Stimulated activated CD8-positive, alpha-beta memory T cell treated with anti-CD3 and anti-CD28 coated beads, Interleukin-4, amount 100 ng/mL, for 4 hours (primary cell): ENCODE measurements at places on chromosomes 4 and X.
A peak's percentile ranks its signal among the peaks of the same experiment; 100 is the strongest.

GRCh38 chrX:38287674-38288073, 39.6 kb downstream of the RPGR start:
- no peak for DNase-seq

GRCh38 chr4:74402692-74403456, 37.9 kb downstream of the EREG start:
- no peak for DNase-seq

- DNase-seq: no peak
Observed at GRCh38 chr4:7361280-7361895, 73.3 kb downstream of the PSAPL1 start.

- no peak for DNase-seq
Observed at GRCh38 chr4:184331268-184331995, 113.8 kb upstream of the ENPP6 start.

DNA sequence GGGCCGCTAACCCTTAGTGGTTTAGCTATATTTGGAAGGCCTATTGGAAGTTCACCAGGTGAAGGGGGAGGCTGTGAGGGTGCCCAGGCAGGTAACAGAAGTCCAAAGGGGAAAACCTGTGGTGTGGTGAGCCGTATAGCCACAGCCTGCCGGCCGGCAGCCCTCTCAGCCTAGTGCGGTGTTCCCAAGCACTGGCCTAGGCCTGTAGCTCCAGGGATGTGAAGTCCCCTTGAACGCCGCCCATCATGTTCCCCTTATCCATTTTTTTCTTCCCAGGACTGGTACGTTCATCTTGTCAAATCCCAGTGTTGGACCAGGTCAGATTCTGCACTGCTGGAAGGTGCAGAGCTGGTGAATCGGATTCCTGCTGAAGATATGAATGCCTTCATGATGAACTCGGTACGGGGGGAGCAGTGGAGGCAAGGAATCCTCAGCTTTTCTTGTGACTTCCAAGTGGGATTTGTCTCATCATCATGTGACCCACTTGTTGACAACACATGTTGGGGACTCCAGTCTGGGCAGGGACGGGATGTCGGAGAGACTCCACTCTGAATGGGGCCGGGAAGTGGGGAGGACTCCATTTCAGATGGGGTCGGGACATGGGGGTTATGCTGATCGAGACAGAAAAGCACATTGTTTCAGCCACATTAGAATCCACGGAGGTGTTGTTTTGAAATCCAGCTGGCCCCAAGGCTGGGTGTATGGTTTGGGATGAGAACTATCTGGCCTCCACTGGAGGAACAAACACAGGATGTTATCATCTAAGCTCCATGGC, 39.2 kb upstream of the MSANTD1 start:
- DNase-seq: no peak

GRCh38 chrX:47313056-47313455, 57.3 kb upstream of the ZNF157 start:
- DNase-seq: no peak

- no peak for DNase-seq
Observed at GRCh38 chrX:118459494-118459893, 36.1 kb upstream of the DOCK11 start.

GRCh38 chr4:53706422-53707032, 115.2 kb upstream of the LNX1 start:
- no peak for DNase-seq

DNA sequence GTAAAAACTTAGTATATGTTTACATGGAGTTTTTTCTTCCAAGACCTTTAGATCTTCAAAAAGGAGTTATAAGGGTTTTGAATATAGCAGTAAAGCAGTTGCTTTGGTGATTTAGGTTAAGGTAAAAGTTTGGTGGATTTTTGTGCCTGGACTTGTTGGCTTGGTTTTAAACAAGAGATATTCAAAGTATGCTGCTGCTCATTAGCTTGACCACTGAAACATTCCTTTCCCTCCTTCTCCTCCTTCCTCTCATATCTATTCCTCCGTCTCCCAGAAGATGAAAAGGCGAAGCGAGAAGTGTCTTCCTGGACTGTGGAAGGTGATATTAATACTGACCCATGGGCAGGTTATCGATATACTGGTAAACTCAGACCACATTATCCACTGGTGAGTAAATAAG, 38.4 kb downstream of the METAP1 start:
- no peak for DNase-seq

- DNase-seq: peak; percentile 26
Observed at GRCh38 chr4:123398853-123399626, 2.4 kb downstream of the SPRY1 start.

- DNase-seq: no peak
Observed at GRCh38 chr4:119984996-119985395, 81.7 kb downstream of the MAD2L1 start.

DNA sequence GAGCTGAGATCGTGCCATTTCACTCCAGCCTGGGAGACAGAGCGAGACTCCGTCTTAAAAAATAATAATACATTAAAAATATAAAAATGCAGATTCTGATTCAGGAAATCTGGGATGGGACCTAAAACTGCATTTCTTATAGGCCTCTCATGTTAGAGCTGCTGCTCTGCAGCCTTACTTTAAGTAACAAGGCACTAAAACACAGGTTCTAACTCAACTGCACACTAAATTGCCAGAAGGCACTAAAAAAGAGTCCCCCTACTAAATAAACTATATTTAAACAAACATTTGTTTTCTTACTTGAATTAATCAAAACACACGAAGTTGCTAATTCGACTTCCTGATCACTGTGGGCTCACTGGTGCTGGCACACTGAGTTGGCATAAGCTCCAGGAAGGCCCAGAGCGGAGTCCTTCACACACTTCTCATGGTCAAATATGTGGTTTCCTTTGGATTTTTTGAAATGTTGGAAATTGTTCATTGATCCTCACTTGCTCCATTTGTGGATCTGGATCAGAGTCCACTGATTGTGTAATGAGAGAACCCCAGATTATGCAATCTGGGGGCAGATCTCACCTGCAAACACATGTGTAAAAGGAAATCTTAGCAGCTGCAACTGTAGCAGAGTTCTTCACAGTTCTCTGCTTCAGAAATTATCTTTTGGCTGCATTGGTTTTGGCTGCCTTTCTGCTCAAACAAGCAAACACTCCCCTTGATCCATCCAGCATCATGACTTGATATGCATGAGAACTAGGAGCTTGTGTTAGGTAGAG, 59.3 kb downstream of the AFF1 start:
- no peak for DNase-seq

GRCh38 chr4:13349096-13349495, 135.0 kb downstream of the RAB28 start:
- DNase-seq: no peak

GRCh38 chrX:135416546-135416945, 5.2 kb upstream of the SMIM10L2A start:
- DNase-seq: no peak

DNA sequence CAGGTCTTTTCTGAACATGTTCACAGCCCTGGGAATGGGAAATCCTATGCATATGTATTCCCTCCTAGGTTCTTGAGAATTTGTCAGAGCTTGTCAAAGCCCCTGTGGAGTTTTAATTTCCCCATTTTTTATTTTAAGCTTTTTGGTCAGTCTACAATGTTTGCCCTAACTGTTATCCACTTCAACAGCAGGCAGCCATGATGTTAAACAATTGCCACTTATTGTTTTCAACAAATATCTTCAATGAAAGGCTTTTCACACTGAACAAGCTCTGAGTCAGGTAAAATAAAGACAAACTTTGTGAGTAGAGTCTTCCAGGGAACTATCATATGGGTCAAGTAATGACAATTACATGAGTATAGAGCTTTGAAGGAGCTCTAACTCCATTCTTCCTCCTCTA, 25.0 kb upstream of the ATP1B4 start:
- DNase-seq: no peak

GRCh38 chr4:184675821-184676492, 26.4 kb downstream of the PRIMPOL start:
- no peak for DNase-seq

DNA sequence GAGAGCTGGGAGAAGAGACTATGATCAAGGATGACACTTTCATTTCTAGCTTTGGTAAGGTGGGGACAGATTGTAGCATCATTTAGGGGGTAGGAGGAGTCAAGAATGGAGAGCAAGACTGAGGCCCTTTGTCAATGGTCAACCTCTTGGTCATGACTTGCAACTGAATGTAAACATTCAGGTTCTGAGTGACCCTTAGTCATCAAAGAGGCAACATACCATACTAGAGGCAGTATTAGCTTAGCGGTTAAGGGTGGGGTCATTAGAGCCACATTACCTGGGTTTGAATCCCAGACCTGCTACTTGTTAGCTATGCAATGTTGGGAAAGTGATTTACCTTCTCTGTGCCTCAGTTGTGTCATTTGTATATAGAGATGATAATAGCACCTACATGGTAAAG, 76.5 kb downstream of the MED28 start:
- DNase-seq: no peak

DNA sequence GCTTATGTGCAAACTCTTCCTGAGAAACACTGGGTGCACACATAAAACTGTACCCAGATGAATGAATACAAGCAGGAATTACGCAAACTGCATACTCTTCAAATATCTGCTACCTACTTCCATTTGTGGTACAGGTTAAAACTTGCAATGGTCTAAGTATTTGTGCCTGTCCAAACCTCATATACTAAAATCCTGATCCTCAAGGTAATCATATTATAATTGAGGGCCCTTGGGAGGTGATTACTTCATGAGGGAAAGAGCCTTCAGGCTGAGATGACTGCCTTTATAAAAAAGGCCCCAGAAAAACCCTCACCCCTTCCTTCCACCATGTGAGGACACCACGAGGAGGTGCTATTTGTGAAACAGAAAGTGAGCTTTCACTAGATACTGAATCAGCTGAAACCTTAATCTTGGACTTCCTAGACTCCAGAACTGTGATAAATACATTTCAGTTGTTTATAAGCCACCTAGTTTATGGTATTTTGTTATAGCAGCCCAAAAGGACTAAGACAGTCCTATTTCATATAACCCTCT, 1977.2 kb downstream of the PCDH7 start:
- DNase-seq: no peak
